ENCODE measurements at places on chromosomes 1 and 21.
A peak's percentile ranks its signal among the peaks of the same experiment; 100 is the strongest.

DNA sequence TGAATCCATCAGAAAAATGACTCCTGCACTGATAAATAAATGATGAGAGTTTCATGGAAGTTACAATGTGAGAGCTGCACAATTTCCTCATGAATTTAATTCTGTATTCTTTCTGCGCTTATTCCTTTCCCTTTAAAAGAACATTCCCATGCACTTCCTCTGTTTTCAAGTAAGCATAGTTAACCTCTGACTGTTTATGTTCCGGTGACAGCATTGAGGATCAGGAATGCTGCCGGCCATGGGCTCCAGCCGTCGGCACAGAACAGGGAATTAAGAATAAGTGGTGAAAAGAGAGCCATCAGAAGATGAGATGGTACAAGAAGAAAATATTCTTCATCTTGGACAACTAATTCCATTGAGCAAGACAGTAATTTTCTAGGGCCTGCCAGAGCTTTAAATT lies 65.3 kb downstream of the SUSD4 start:
- no peak for DNase-seq

DNA sequence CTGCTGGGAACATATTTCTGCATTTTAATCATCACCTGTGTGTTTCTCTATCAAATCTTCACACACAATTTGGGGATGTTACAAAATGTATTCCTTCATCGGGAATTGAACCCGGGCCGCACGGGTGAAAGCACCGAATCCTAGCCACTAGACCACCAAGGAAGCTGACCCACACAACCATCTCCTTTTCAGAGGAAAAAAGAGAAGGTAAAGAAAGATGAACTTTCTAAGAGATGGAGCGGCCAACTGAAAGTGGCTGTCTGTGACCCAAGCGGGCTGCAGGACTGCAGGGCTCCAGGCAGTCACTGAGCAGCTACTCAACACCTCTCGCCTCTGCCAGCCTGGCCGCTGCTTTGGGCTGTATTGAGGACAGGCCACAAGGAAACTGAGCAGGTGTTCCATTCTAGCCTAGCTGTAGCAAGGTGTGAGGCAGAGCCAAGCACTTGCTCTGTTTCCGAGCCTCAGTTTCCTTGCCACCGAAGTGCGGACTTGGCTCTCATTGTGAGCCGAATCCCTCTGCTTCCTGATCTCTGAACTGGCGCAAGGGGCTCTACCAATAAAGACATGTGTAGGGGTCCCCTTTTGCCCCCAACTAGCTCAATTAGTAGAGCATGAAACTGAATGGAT lies 156.9 kb upstream of the NBPF11 start:
- DNase-seq = no peak

GRCh38 chr1:6051423-6051822 lies 5.7 kb downstream of the KCNAB2 start:
- DNase-seq = no peak

GRCh38 chr1:997993-998744 lies 1.7 kb downstream of the HES4 start:
- DNase-seq = no peak

DNA sequence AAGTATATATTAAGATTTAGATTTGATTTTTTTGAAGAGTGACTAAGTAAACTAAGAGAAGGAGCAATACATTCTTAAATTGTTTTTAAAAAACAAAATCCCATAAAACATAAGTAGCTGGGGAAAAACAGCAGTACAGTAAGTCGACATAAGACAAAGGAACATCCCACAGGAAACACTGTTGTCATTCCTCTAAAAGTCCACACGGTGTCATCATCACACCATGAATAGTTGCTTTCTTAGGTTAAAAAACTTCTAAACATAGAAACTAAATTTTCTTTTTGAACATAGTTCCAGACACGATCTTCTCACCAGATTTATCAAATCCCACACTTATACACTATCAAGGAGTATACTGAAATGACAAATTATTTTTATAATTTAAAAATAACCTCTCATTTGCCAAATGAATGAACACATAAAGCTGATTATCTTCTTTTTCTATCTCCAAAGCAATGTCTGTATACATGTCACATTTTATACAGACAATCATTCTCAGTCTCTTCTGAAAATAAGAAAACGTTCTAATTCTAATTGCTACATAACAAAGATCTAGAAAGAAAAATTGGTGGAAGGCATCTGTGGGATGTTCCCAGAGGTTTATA lies 15.8 kb downstream of the ODF2L start:
- DNase-seq = peak; percentile 13

DNA sequence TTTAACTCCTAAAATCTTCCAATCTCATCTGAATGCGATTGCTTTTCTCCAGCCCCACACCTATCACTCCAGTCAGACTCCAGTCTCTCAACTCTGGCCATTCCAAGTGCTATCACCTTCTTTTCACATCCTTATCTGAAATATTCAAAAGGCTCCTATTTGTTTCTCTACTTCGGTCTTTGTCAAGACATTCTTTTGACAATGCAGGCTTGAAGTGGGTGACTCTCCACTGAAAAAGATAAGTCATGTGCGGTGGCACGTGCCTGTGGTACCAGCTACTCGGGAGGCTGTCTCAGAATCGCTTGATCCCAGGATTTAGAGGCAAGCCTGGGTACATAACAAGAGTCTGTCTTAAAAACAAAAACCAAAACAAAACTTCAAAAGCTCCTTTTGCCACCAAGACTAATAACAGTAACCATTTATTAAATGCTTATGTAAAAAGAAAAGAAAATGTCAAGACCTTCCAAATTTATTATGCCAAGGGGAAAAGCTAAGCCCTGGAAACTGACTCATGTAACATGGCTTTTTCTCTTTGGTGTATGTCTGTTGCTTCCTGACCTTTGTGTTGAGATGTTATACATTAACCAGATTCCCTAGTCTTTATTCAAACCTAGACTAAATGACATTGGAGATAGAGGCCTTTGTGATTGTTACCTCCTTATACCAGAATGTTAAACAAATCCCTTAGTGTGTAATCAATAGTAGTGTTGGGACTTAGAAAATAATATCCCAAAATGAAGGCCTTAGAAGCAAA lies 3.6 kb downstream of the ALG14 start:
- no peak for DNase-seq

- no peak for DNase-seq
Observed at GRCh38 chr1:47784497-47784822, 212.7 kb downstream of the TRABD2B start.

DNA sequence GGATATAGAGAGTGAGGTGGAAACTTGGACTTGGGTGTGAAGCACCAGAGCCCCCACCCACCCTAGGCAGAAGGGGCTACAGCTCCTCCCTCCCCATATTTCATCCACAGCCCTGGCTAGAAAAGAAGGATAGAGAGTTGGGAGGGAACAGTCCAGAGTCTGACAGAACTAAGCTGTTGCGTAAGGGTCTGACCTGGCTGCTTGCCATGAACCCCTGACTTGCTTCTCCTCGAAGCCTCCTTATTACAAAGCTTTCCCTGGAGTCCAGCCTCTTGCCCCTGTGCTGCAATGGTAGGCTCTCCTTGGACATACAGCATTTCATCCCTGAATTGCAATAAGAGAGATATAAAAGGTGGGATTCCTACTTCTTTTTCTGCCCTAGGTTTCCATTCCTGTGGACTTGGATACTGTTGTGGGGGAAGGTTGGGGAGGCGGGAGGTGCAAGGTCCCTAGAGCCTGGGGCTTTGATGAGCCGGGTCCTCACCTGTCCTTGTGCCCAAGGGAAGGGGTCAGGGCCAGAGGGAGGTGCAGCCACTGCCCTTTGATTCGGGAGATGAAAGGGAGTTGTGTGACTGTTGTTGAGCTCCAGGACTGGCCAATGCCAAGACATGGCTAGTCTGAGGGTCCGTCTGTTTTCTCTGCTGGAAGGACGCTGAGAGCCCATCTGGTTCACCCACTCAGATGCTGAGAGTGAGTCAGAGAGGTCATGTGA lies 2.7 kb downstream of the RHBG start:
- no peak for DNase-seq

DNA sequence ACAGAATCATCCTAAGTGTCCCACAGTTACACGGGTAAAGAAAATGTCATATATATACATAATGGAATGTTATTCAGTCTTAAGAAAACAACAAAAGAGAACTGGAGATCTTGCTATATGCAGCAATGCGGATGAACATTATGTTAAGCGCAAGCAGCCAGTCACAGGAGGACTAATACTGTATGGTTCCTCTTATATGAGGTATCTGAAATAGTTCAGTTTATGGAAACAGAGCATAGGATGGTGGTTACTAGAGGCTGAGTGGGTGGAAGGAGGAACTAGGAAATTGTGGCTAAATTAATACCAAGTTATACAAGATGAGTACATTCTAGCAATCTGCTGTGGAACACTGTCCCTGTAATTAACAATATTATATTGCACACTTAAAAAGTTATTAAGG lies 834.3 kb downstream of the KCNT2 start:
- DNase-seq = no peak

GRCh38 chr1:113768916-113769600 lies 9.8 kb upstream of the PHTF1 start:
- no peak for DNase-seq

DNA sequence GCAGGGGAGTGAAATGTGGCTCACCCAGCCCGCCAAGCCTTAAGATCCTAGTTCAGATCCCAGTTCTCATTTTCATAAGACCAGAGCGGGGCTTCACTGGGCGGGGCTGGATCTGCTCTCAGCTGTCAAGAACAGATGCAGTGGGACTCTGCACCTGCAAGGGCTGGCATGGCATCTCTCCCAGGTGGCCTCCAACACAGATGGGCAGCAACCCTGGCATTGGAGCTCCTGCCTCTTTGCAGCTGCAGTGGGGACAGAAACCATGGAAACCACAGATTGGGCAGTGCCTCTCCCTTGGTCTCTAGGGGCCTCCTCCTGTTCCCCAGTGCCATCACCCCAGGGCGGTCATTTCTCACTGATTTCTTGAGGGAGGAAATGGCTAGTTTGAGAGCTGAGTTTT lies 267.7 kb downstream of the PRDM2 start:
- no peak for DNase-seq

DNA sequence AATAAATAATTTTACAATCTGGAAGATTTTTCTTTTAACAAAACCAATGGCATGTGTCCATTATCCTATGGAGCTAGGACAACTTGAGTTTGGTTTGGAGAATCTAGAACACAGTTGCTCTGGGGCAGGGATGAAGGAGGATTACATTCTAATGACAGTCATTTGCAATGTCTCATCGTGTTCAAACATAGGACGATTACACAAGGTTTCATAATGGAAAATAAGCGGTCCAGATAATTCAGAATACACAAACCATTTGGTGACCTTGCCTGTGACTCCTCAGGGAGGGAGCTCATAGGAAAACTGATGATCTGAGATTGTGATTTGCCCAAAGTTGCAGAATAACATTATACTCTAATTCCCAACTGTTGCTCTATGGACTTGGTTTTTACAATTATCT lies 27.6 kb upstream of the RGL1 start:
- DNase-seq = no peak

DNA sequence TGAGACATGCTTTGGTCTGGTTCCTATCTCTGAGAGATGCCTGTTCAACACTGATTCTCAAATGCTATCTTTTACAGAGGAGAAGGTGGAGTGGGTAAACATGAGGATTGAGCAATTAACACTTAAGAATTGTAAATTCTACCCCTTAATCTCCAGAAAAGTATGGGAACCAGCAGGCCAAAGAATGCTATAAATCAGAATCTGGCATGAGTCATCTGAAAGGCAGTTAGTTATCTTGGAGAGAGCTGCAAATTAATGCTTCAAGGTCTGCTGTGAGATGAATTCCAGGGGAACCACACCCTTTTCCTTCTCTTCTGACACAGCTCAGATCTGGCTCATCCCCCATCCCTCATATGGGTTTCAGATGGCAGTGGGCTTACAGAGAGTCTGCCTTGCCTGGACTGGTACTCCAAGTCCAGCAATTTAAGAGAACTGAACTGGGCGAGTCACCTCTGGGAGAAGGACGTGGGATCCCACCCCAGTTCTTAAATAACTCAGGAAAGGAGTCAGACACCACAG lies 5.2 kb downstream of the S100A10 start:
- DNase-seq = no peak

DNA sequence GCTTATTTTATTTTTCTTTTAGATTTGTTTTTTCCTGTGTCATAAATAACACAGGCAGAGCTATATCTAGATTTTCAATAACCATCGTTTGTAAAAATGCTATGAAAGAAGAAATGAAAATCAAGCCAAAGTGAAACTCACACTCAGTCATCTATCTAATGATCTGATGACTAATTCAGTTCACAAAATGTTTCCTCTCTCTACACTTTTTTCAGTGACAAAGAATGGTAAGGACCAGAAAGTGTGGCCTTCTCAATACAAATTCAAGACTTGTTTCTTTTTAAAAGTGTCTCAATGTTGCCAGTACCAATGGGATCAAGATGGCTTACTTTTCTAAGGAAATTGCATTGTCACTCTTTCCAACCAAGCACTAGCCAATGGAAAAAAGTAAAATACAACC lies 282.8 kb upstream of the PKN2 start:
- DNase-seq = no peak

- DNase-seq = no peak
Observed at GRCh38 chr1:22315315-22316078, 136.2 kb upstream of the ZBTB40 start.

DNA sequence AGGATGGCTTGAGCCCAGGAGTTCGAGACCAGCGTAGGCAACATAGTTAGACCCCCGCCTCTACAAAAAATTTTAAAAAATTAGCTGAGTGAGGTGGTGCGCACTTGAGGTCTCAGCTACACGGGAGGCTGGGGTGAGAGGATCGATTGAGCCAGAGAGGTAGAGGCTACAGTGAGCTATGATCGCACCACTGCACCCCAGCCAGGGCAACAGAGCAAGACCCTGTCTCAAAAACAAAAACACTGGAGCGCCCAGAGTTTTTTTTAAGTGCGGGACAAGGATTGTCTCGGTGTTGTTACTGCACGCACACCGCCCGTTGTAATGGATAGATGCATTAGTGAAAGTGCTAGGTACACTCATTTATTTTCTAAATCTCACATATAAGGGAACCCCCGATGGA lies 37.1 kb downstream of the PIK3CD start:
- no peak for DNase-seq

DNA sequence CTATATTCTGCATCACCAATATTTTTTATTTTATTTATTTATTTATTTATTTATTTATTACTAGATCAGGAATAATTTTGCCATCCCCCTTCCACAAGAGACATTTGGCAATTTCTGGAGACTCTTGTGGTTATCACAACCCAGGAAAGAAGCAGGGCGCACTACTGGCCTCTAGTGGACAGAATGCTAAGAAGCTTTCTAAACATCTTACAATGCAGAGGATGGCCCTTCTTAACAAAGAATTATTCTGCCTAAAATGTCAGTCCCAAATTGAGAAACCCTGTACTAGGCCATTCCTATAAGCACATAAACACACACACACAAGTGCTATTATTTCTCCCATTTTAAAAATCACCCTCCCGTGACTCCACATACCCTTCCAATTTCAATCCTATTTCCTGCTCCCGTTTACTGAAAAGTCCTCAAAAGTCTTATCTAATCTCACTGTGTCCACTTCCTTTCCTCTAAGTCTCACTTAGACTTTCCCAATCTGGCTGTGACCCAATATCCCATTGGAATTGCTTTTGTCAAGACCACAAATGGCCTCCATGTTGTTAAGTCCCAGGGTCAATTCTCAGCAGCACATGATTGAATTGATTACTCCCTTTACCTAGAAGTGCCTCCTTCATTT lies 43.7 kb upstream of the RNF11 start:
- DNase-seq = peak; percentile 64

- DNase-seq = no peak
Observed at GRCh38 chr1:87478231-87478630, 149.6 kb downstream of the LMO4 start.

All from NCI-H1436 (cell line).